ENCODE measurements at places on chromosomes 12 and 14. TPM values are rescaled to one million over a fixed set of nuclear protein-coding genes. Genes with fewer than 3 reads are reported as not detected.

- no peak for DNase-seq
Measured at GRCh38 chr12:78179346-78179745, 348.7 kb downstream of the NAV3 start.

- DNase-seq, result no peak
Measured at GRCh38 chr12:45708901-45709300, 20.6 kb upstream of the ARID2 start.

- DNase-seq, result no peak
Measured at GRCh38 chr14:60812987-60813386, 78.4 kb downstream of the MNAT1 start.

DNA sequence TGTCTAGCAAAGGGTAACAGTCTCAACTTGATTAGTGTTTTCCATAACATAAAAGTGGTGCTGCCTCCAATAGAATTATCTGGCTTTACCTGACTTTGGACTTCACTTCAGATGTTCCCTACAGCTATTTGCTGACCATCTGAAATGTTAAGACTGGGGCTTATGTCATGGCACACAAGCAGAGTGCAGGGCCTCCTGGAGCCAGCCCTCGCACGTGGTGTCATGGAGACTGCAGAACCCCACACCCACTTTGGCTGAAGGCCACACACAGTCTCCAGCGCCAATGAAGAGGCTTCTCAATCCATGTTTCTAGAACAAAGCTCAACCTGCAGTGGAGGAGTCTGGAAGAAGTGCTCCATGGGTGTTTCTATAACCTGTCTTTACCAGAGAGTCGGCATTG is 169.6 kb upstream of the FRMD6 start:
- DNase-seq, result no peak

DNA sequence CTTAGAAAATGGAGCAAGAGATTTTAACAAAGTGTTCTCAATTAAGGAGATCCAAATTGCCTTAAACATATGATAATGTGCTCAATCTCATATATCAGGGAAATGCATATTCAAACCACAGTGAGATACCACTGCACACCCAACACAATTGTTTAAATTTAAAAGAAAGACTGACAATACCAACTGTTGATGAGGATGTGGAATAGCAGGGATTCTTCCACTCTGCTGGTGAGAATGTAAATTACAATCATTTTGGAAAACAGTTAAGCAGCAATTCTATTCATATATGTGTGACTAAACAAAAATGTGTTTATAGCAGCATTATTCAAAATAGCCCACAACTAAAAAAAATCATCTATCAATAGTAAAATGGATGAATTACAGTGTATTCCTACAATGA is 144.2 kb downstream of the KICS2 start:
- no peak for DNase-seq

GRCh38 chr14:55580470-55581341 is 699 bp downstream of the KTN1 start:
- peak; percentile 29 for DNase-seq

DNA sequence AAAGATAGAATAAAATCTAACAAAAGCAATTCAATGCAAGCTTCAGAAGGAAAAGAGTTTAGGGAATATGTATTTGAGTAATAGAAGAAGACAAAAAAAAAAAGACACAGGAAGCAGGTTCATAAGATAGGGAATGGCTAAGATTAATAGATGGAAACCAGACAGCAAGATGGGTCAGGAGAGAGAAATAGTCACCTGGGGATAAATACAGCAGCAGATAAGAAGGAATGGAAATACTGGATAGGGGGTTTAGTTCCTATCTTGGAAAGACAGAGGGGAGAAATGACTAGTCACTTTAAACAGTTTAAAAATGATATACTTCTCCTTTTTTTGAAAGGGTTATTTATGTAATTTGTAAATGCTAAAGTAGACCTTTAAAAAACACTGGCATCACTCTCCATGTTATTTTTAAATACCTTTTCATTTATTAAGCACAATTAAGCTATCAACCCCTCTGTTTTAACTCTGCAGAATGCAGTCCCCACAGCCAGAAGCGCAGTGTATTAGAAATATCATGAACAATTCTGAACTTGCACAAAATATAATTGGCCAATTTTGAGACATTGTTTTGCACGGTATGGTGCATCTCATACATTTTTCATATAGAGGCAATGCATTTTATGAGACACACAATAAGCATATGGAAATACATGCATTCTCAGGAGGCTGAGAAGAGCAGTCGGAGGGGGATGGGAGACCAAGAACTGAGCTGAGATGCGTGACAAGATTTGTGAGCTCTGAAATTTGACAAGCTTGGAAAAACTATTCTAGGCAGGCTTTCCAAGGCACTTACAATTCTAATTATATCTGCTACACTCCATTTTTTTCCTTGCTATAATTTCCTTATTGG is 303.4 kb upstream of the PRICKLE1 start:
- DNase-seq, result no peak

- DNase-seq, result no peak
Measured at GRCh38 chr12:50047693-50048250, 9.6 kb upstream of the ASIC1 start.

DNA sequence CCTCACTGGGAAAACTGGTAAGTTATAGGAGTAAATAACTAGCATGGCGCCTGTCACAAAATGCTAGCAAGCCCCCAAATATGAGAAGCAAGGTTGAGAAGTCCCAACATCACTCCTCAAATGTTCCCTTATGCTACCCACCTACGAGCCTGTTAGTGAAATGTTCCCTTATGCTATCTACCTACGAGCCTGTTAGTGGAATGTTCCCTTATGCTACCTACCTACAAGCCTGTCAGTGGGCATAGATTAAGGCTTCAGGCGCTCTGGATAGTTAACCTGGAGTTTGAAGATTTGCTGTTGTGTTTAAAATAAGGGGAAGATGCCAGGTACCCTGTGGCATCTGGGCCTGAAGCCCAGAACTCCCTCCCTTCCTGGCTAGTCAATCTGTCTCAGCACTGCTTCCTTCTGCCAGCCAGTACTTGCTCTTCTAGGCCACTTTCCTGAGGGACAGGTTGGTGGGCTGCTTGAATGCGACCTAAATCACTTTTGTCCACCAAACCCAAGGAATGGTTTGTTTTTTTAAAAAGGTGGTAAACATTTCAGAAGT is 67.1 kb upstream of the SINHCAF start:
- no peak for DNase-seq

GRCh38 chr12:11543457-11544158 is 105.9 kb upstream of the ETV6 start:
- no peak for DNase-seq

DNA sequence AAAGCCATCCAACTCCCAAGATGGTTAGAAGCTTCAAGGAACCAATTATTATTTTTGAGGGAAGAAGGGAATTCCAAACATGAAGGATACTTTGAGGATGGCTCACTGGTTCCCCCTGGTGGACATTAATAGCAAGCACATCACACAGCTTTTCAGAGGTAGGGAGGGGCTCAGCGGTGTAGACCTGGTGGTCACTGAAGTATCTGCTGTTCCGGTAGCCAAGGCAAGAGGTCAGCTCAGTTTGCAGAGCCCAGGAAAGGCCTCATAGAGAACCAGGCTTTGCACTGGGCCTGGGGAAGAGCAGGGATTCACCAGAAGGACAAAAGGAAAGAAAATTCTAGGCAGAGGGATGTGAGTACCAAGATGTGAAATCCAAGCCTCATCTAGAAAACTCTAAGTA is 118.7 kb downstream of the KSR2 start:
- DNase-seq, result no peak

GRCh38 chr14:23443881-23444280 is 8.4 kb upstream of the MYH7 start:
- no peak for DNase-seq

- DNase-seq, result peak; percentile 39
Measured at GRCh38 chr12:1593174-1594005, 991 bp downstream of the FBXL14 start.

DNA sequence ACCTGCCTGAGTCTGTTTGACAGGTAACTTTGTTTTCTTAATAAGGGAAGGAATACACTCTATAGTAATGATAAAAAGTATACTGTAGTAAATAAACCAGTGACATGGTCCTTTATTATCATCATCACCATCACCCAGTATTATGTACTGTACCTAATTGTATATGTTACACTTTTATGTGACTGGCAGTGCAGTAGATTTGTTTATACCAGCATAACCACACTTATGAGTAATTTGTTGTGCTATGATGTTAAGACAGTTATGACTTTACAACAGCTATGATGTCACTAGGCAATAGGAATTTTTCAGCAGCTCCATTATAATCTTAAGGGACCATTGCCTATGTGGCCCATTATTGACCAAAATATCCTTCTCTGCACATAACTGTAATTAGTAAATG is 155.0 kb downstream of the NUBPL start:
- no peak for DNase-seq

DNA sequence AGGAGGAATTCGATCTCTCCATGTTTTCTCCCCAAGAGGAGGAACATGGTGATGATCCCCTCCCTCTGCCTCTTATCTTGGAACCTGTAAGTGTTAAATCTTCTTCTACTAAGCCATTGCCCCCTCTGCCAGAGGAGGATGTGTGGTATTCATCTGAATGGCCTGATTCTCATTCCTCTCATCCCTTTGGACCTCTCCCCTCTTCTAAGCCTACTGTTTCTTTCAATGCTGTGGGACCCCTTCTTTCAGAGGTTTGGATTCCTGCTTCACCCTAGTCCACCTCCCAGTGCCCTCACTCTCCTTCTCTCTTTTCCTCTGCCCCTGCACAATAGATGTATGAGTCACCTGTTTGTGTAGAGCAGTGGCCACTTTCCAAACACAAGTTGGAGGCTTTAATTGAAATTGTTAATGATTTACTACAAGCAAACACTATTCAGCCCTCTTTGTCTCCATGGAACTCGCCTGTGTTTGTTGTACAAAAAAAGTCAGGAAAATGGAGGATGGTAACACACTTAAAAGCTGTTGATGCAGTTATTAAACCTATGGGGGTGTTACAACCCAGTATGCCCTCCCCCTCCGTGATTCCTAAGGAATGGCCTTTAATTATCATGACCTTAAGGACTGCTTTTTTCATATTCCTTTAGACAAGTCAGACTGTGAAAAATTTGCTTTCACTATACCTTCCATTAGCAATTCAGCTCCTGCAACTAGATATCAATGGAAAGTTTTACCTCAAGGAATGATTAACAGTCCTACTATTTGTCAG is 192.1 kb upstream of the ALG10B start:
- no peak for DNase-seq

- DNase-seq, result peak; percentile 84
Measured at GRCh38 chr12:6778574-6779550, 6.5 kb downstream of the LAG3 start.

GRCh38 chr12:32947206-32948067 is 50.9 kb upstream of the PKP2 start:
- no peak for DNase-seq

DNA sequence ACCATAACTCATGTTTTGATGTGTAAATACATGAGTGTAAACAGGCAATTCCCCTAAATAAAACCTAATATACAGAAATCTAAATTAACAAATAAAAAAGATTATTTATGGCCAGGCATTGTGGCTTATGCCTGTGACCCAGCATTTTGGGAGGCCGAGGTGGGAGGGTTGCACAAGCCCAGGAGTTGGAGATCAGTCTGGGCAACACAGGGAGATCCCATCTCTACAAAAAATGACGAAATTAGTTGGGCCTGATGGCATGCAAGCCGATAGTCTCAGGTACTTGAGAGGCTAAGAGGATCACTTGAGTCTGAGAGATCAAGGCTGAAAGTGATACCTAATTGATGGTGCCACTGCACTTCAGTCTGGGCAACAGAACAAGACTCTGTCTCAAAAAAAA is 48.7 kb downstream of the BCAT1 start:
- no peak for DNase-seq

DNA sequence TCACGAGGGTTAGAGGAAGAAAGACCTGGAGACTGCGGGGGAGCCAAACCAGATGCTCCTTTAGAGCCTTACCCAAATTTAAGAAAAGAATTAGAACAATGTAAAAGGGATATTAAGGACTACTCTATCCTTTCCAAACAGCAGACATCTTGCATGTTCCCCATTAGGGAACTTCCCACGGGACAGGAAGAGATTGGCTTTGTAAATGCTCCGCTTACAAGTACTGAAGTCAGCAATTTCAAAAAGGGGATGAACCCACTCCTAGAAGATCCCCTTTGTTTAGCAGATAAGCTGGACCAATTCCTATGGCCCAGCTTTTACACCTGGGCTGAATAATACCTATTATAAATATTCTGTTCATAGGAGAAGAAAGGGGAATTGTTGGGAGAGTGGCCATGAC is 74.2 kb downstream of the APOBEC1 start:
- DNase-seq, result no peak

GRCh38 chr14:105529569-105530284 is 3.3 kb downstream of the TMEM121 start:
- peak; percentile 32 for DNase-seq

GRCh38 chr12:100724071-100724470 is 70.5 kb upstream of the ANO4 start:
- no peak for DNase-seq

GRCh38 chr14:89658977-89659670 is 242.1 kb upstream of the FOXN3 start:
- no peak for DNase-seq

DNA sequence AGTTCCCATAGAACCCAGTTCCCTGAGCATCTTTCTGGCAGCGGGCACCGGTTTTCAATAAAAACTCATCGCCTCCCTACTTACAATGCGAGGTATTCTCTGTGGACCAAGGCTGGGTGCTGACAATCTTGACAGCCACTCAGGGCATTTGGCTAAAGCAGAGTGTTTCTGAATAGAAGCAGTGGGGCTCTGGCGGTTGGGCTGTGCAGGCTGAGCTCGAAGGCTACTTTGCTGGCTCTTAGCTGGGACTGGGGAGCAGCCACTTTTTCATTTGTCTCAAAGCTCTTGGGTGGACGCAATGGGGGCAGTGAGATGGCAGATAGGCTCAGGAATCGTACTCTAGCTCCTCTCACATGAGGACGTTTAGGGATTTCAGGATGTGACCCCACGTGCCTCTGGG is 151.8 kb downstream of the UNC79 start:
- no peak for DNase-seq

DNA sequence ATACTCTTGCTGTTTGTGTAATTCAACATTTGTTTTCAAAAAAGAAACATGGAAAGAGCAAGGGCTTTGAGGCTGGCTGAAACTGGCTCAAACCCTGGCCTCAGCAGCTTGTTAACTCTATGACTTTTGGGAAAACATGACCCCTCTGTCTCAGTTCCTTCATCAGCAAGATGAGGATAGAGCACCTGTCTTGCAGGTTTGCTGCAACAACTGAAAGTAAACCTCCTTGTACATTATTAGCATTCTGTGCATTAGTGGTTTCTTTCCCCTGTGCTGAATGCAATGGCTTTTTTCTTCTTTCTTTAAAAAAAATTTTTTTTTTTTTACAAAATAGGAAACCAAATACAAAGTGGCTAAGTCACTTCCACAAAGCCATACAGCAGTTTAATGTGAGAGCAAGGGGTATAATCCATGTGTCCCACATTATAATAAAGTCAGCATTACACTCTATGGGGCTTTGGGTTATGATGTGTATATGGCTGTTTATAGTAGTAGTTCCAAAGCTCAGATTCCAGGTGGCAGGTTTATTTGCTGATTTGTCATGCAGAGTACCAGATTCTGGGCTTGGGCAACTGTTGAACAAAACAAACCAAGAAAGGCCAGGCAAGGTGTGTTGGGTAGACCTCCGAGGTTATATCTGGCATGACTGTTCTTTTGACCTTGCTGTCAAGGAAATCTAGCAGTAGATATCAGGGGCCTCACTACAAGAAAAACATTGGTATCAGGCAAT is 194.5 kb upstream of the CNOT2 start:
- no peak for DNase-seq

The TBX5 gene
- not detected for total RNA-seq

The TCL1B gene
- not detected for total RNA-seq

The PTHLH gene
- total RNA-seq, result 0.33 TPM

The KIF21A gene
- total RNA-seq, result 22.4 TPM

The LRRC43 gene
- total RNA-seq, result not detected

The PTPRO gene
- not detected for total RNA-seq

Data from activated T-cell treated with anti-CD3 and anti-CD28 coated beads, Interleukin-2, amount 50 U/mL, for 4 hours (primary cell).